ENCODE measurements at places on chromosomes 2 and 18. TPM values are rescaled to one million over a fixed set of nuclear protein-coding genes. Genes with fewer than 3 reads are reported as not detected.

DNA sequence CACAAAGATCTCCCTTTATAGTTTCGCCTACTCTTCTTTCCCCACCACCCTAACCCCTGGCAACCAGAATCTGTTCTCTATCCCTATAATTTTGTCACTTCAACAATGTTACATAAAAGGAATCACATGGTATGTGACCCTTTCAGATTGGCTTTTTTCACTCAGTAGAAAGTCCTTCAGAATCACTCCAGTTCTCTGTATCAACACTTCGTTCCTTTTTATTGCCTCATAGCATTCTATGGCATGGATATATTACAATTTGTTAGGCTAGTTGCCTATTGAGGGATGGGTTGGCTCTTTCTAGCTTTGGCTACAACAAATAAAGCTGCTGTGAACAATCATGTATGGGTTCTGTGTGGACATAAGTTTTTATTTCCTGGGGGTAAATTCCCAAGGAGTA is 163.1 kb downstream of the RPIA start:
- no peak for DNase-seq

DNA sequence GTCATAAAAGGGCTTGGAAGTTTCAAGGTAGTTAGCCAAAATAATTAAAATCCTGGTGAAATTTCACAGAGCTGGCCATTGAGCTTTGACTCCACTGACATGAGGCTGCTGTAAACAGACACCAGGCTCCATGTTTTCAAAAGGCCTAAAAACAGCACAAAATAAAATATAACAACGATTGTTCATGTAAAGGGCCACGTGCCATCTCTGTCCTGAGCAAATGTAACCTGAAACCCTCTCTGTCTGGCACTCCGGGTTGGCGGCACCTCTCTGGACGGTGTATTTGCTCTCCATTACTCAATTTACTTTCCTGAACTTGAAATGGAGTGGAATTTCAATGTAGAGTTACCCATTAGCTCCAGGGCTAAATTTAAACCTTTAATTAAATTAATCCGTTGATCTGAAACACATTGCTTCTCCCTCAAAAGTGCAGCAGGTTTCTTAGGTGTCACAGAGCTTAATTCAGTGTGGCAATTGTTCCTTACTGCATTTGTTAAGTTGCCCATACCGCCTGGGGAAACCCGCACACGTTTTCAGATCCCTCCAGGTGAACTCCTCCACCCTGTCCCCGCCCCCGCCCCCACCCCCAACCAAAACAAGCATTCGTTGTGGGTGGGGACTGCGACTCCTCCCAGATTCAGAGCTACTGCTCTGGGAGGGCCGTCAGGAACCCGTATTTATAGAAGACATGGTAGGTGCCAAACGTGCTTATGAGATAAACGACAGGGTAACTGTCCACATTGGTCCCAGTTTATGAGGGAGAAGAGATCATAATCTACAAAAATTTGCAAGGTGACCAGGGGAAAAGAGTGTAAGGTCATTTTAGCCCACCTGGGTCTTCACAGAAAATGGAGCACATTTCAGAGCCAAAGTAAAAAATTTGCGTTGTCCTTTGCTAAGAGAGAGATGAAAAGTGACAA is 1.2 kb upstream of the CABLES1 start:
- no peak for DNase-seq

DNA sequence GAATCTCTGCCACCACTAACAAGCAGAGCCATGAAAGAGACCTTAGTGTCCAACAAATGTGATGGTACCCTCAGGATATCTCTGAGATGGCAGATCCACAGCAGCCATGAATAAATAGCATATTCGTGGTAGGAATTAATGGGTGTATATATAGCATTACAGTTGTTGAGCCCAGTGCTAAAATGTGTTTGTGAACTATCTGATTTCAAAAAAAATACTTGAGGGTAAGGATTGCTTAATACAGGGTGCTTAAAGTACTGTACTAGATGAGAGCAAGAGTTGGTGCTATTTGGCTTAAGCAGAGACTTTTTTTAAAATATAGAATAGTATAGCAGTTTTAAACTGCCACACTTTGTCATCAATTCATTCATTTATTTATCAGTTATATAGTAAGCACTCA is 101.5 kb upstream of the GALNT5 start:
- no peak for DNase-seq

DNA sequence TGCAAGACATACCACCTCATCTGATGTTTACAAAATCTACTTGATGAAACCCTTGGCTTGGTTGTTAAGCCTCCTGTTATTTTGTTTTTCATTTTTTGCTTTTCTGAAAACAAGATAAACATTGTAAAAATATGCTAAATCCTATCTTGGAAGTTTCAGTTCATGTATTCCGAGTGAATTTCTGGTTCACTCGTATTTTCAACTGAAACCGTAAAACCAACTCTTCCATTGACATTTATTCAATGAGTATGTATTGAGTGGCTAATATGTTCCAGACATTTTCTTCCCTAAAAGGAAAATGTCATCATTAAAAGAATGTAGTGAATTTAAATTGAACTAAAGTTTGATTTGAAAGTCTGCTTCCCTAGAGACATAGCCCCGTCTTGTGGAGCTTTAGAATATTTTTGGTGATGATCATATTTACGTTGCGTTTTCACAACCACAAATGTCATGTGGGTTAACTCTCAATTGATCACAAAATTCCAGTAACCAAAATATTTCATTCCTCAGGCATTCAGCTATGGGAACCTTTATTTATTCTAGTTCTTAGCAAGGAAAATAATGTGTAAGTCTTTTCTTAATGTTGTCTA is 204.2 kb downstream of the MBD2 start:
- no peak for DNase-seq

GRCh38 chr2:109513749-109514588 is 99.8 kb downstream of the SEPTIN10 start:
- peak; percentile 33 for DNase-seq

Gene ITGA4
- 14.9 TPM for polyA plus RNA-seq

Gene TEX44
- not detected for polyA plus RNA-seq

- DNase-seq: no peak
Measured at GRCh38 chr2:227082286-227082685, 81.7 kb downstream of the COL4A4 start.

- no peak for DNase-seq
Measured at GRCh38 chr2:46504221-46504620, 24.9 kb downstream of the TMEM247 start.

Gene ATG16L1
- polyA plus RNA-seq: 22.7 TPM

Gene PARD6G
- 7.4 TPM for polyA plus RNA-seq

- no peak for DNase-seq
Measured at GRCh38 chr2:238633426-238634328, 206.9 kb downstream of the ASB1 start.
